Esophagus muscularis mucosa (tissue), 4 donors: ENCODE measurements at places on chromosomes 5 and 9. TPM values are rescaled to one million over a fixed set of nuclear protein-coding genes. Genes with fewer than 3 reads are reported as not detected.

GRCh38 chr5:76194340-76194739 lies 111.2 kb downstream of the SV2C start:
- no peaks in the 10 kb centered on the region for H3K4me1 ChIP-seq
- H3K27me3 ChIP-seq, result peaks cover 4% of the 10 kb centered on the region

- no peak overlapping the region for H3K4me3 ChIP-seq
- DNase-seq, result no peak
- no peaks in the 10 kb centered on the region for H3K36me3 ChIP-seq
These were observed 148.4 kb downstream of the TTLL11 start for GRCh38 chr9:121944711-121945191.

GRCh38 chr5:128052780-128053179 lies 30.8 kb upstream of the SLC12A2 start:
- H3K27me3 ChIP-seq, result no peaks in the 10 kb centered on the region
- no peaks in the 10 kb centered on the region for H3K36me3 ChIP-seq
- H3K4me1 ChIP-seq, result peaks cover 34% of the 10 kb centered on the region
- DNase-seq, result no peak
- H3K27ac ChIP-seq, result peak overlapping the region; percentile 72

DNA sequence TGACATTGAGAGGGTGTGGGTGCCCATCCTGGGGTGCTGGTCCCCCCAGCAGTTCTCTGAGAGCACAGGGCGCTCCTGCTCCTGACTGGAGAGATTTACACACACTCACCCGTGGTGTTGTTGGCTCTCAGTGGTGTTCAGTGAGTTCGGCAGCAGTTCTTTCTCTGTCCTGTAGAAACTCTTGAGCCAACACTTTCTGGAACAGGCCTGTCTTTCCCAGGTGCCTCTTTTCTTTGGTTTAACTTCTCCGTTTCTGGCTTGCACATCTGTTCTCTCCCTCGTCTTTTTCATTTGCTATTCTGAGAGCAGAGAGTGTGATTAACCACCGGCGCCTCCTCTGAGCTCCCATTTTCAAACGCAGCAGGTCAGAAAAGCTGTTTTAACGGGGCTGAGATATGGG lies 284.5 kb downstream of the IRX2 start:
- no peaks in the 10 kb centered on the region for H3K4me1 ChIP-seq
- no peak overlapping the region for H3K4me3 ChIP-seq
- H3K27me3 ChIP-seq, result no peaks in the 10 kb centered on the region
- H3K27ac ChIP-seq, result no peak overlapping the region
- H3K36me3 ChIP-seq, result no peaks in the 10 kb centered on the region

DNA sequence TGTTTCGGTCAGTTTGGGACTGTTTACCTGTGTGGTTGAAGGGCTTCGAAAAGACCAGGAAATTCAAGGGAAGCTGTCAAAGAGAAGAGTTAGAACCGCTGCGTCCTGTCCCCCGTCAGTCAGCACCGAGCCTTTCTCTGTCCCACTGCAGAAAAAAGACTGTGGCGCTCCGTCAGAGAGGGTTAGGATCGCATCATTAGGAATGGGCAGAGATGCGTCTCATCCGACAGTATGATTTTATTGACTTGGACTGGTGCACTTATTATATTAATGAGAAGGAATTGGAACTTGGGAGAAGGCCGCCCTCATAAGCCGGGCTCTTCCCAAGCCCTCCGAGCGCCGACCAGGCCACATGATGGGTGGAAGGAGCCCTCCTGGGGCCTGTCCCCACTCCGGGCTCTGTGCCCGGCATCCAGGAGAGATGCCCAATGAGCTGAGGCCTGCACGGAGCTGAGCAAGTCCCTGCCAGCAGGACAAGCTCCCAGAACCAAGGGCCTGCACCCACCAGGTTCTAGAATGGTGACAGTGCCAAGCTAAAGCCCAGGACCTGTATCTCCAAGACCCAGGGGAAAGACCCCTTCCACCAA lies 71.5 kb downstream of the NEK6 start:
- no peak for DNase-seq
- H3K4me1 ChIP-seq, result no peaks in the 10 kb centered on the region
- H3K36me3 ChIP-seq, result peaks cover 87% of the 10 kb centered on the region
- H3K27me3 ChIP-seq, result no peaks in the 10 kb centered on the region
- no peak overlapping the region for H3K27ac ChIP-seq

DNA sequence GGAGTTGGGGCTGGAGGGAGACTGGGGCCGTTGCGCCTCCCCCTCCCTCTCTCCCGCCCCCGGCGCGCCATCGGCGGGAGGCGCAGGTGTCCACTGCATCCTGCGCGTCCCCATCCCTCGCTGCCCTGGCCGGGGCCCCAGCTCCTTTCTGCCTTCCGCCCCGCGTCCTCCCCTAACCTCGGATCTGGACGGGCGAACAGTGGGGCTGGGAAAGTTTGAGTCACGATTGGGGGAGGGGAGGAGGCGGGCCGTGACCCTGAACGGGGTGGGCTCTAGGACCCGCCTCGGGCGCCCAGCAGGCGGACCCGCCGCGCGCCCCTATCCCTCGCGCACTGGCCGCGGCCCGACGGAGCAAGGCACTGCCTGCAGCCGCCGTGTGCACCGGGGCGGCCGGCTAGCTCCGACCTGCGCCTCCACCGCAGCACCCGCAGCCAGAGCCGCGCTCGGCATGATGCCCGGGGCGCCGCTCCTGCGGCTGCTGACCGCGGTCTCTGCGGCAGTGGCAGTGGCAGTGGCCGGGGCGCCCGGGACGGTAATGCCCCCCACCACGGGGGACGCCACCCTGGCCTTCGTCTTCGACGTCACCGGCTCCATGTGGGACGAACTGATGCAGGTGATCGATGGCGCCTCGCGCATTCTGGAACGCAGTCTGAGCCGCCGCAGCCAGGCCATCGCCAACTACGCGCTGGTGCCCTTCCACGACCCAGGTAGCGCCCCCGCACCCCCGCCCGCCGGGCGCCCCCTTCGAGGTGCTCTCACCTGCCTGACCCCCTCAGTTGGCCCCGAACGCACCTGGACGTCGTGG lies at the start of gene HMCN2:
HMCN2 (plus strand) TSS at position 330 of the 805 bp plus-strand sequence; CDS start at position 449, 119 bp downstream.
- peaks cover 75% of the 10 kb centered on the region for H3K4me1 ChIP-seq
- peak within 1 kb of the TSS; percentile 66 for H3K4me3 ChIP-seq
- H3K27me3 ChIP-seq, result no peaks in the 10 kb centered on the region
- DNase-seq, result no peak
- H3K36me3 ChIP-seq, result no peaks in the 10 kb centered on the region

- no peak overlapping the region for H3K4me3 ChIP-seq
- H3K27me3 ChIP-seq, result no peaks in the 10 kb centered on the region
- no peak for DNase-seq
- no peaks in the 10 kb centered on the region for H3K4me1 ChIP-seq
These were observed 416.5 kb upstream of the CCNH start for GRCh38 chr5:87829217-87829551.

DNA sequence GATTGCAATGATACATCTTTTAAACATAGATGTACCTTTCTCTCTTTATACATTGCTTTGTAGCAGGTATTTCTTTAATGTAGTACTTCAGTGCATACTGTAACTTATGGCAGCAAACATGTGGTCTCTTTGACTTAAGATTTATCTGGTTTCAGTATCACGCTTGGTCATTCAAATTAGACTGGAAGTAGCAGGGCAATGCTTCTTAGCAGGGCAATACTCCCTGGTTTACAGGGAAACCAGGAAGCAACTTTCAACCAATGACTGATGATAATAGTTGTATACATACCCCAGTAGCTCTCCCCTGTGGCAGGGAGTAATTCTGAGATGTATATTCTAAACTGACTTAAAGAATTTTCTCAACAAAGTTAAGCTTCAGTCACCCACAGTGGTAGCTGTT lies 761.1 kb upstream of the CDH10 start:
- no peak for DNase-seq
- no peaks in the 10 kb centered on the region for H3K4me1 ChIP-seq
- no peak overlapping the region for H3K27ac ChIP-seq
- H3K4me3 ChIP-seq, result no peak overlapping the region

- H3K36me3 ChIP-seq, result no peaks in the 10 kb centered on the region
- no peaks in the 10 kb centered on the region for H3K27me3 ChIP-seq
- no peak for DNase-seq
- H3K4me1 ChIP-seq, result no peaks in the 10 kb centered on the region
- H3K4me3 ChIP-seq, result no peak overlapping the region
- no peak overlapping the region for H3K27ac ChIP-seq
These were observed 1275.4 kb upstream of the CDH18 start for GRCh38 chr5:21263361-21263760.

GRCh38 chr5:155466851-155467250 lies 453.3 kb downstream of the KIF4B start:
- H3K4me1 ChIP-seq, result no peaks in the 10 kb centered on the region
- H3K27ac ChIP-seq, result no peak overlapping the region
- no peak overlapping the region for H3K4me3 ChIP-seq
- peak; percentile 26 for DNase-seq
- H3K36me3 ChIP-seq, result no peaks in the 10 kb centered on the region

- no peak overlapping the region for H3K4me3 ChIP-seq
- no peak overlapping the region for H3K27ac ChIP-seq
- H3K36me3 ChIP-seq, result no peaks in the 10 kb centered on the region
- no peak for DNase-seq
These were observed 48.2 kb downstream of the RASGEF1C start for GRCh38 chr5:180160789-180161188.

DNA sequence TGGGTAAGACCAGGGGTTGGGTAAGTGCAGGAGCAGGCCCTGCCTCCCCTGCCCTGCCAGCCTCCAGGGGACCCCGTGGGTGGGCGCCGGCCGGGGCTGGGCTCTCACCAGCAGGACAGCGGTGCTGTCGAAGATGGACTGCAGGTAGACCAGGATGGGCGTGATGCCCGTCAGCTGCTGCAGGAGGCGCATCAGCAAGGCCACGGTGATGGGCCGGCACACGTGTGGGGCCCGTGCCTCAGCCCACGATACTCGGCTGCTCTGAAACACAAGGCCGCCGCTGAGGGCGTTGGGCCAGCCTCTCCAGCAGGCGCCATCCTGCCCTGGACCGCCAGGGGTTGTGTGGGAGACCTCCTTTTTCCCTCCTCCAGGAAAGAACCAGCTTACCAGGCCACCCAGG lies 4.0 kb downstream of the SLC2A6 start:
- H3K36me3 ChIP-seq, result peaks cover 25% of the 10 kb centered on the region
- no peak overlapping the region for H3K4me3 ChIP-seq
- no peak overlapping the region for H3K27ac ChIP-seq
- peaks cover 21% of the 10 kb centered on the region for H3K4me1 ChIP-seq

DNA sequence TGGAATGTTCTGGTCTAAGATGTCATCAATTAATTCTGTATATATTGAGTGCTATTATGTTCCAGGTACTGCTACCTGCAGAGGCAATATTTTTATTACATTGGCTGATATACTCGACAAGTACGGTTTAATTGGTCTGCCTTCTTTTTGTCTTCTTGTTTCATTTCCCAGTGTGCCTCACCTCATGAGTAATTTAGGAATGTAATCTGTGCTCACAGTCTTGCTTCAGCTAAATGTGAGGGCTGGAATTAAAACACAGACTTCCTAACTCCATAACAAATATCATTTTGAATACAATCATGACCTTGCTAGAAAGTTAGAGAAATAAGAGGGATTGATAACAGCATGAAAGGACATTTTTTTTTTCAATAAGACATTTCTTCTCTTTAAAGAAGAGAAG lies 20.1 kb upstream of the SPINK5 start:
- no peak for DNase-seq
- H3K4me1 ChIP-seq, result no peaks in the 10 kb centered on the region
- no peak overlapping the region for H3K4me3 ChIP-seq

DNA sequence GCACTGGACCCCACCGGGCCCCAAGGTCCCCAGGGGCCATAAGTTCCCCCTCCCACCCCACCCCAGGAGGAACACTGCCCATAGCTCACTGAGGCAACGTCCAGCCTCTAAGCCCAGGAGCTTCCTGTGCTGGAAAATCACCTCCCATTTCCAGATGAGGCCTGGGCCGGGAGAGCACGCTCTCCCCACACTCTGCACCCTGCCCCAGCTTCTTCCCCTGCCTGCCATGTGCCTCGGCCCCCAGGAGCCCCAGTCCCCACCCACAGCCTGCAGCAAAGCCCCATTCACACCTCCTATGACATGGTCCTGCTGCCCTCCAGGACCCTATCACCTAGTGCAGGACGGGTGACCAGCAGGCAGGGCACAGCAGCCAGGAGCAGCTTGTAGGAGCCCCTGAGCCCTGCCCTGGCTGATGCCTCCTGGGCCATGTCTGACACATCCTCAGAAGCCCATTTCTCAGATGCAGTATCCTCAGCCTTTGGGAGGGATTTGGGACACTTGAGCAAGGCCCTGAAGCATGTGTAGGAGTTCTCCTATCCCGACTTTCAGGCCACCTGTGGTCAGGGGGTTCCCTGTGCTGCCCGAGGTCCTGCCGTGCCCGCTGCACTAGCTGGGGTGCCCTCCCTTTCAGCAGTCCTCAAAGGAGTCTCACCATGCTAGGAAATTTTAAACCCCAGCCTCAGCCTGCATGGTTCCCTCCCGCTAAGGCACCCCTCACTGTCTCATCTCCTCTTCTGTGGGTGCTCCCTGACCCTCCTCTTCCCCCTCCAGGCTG lies 119.4 kb upstream of the FOXD4L5 start:
- no peaks in the 10 kb centered on the region for H3K36me3 ChIP-seq
- no peak for DNase-seq
- H3K4me1 ChIP-seq, result no peaks in the 10 kb centered on the region
- H3K27me3 ChIP-seq, result peaks cover 5% of the 10 kb centered on the region
- H3K27ac ChIP-seq, result no peak overlapping the region
- H3K4me3 ChIP-seq, result no peak overlapping the region

The C9orf43 gene
- not detected for total RNA-seq

The RGS14 gene
- total RNA-seq, result 9.6 TPM

The AGXT2 gene
- total RNA-seq, result not detected

The SPINK5 gene
- total RNA-seq, result 1.2 TPM

The DDX4 gene
- total RNA-seq, result not detected

The SPINK4 gene
- not detected for total RNA-seq

The PCDHGA9 gene
- 5.8 TPM for total RNA-seq
